ENCODE measurements at places on chromosomes 1 and 21.

- DNase-seq = no peak
Measured at GRCh38 chr21:37237764-37238163, 29.4 kb downstream of the VPS26C start.

- no peak for DNase-seq
Measured at GRCh38 chr1:7508052-7508933, 262.8 kb upstream of the VAMP3 start.

DNA sequence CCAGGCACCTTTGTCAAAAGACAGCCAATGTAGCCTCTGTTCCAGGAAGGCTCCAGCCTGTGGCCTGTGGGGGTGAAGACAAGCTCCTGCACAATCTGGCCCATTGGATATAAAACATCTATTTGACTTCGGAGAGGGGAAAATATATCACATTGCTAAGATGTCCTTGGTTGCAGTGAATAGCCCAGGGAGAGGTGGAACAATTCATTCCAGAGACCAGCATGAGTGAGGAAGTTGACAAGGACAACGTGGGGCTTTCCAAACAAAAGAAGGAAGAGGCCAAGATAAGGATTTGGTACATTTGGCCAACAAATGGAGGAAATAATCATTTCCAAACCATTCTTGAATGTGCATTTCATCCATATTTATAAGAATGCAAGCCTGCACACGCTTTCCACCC lies 187.0 kb downstream of the ETS2 start:
- DNase-seq = no peak

DNA sequence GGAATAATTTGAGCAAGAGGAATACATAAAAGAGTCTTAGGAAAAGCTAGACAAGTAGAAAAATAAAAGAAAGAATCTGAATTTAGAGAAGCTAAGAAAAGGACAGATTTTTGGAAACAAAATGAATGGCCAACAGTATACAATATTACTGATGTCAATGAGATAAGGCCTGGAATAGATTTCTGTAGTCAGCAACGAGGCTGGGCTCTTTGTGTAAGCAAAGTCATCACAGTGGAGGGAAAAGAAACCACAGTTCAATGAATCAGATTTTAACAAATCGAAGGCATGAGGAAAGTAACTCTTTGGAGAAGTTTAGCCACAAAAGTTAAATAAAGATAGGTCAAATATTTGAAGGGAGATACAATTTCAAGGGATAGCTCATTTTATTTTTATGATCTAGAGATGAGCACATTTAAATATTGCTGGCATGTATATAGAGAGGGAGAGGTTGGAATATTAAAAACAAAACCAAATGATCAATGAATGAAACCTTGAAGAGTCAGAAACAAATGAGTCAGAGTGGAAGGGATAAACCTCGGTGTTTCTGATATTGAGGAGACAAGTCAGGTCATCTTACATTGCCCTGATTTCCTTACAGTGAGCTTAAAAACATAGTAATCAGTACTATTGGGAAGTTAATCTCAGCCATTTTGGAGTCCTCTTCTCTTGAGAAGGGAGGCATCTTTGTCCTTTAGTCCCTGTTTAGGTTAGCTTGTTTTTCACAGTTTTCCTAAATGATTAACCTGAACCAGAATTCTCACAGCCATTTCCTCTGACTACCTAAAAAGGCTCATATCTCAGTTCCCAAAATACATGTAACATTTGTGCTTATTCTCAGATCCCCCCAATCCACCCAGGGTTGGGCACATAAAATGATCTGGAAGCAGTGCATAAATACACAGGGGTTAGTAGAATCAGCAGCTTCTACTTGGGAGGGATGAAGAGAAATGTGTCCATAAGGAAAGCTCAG lies 620.0 kb upstream of the B3GALT2 start:
- no peak for DNase-seq

DNA sequence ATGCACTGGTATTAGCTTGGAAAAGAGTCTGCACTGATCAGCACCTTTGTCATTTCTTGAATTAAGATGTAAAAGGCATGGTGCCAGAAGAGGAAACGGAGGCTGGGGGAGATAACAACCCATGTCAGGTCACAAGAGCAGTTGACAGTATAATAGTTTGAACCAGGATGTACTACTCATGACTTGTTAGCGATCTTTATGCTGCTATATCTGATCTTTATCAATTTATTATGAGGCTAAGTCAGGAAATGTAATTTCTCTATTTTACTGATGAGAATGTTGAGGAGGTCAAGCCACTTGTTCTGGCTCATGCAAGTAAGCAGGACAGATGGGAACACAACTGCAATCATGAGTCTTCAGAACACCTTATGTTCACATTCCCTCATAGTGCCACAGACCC lies 41.4 kb downstream of the RGS5 start:
- DNase-seq = no peak

- DNase-seq = no peak
Measured at GRCh38 chr1:9426291-9426711, 113.0 kb upstream of the SLC25A33 start.

DNA sequence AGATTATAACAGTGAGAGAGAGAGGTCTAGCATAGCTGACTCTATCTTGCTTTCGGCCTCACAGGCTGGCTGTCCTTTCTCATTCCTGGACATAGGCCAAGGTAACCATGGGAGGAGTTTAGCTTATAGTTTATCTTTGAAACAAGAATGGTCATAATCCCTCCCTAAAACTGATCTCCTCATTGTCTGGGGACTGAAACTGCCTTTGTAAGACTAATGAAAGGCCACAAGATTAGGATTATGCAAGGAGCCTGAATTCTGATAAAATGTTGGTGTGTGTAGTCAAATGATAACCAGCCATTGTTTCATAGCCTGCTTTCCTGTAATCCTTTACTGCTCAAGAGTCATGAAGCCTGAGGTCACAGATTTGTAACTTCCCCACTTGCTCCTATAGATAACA lies 131.9 kb upstream of the LYPLAL1 start:
- DNase-seq = peak; percentile 36

DNA sequence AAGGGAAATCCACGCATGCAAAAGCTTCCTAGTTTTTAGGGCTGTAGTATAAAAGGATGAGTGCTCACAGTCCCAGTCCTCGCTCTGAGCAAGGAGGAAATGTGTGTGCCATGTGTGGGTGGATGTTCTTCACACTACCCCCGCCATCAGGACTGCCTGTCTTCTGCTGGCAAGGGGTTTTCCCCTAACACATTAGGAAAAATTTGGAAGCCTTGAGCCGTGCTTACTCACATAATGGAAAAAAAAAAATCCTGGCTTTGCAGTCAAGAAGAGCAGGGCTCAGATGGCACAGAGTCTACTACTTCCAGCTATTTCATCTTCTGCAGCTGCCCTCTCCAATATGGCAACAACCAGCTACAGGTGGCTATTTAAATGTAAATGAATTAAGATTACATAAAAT lies 363.1 kb downstream of the PLPP3 start:
- no peak for DNase-seq

- peak; percentile 83 for DNase-seq
Measured at GRCh38 chr1:93804412-93804811, 74.6 kb downstream of the DNTTIP2 start.

DNA sequence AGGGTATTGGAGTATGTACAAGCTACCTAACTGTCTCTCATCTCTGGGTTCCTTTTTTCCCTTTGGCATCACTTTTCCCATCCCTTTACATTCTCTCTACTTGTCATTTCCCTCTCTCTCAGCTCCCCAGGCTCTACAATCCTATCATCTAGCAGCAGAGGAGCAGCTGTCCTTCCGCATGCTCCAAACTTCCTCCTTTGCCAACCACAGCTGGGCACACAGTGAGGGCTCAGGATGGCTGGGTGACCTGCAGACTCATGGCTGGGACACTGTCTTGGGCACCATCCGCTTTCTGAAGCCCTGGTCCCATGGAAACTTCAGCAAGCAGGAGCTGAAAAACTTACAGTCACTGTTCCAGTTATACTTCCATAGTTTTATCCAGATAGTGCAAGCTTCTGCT lies 561 bp downstream of the CD1E start:
- no peak for DNase-seq

DNA sequence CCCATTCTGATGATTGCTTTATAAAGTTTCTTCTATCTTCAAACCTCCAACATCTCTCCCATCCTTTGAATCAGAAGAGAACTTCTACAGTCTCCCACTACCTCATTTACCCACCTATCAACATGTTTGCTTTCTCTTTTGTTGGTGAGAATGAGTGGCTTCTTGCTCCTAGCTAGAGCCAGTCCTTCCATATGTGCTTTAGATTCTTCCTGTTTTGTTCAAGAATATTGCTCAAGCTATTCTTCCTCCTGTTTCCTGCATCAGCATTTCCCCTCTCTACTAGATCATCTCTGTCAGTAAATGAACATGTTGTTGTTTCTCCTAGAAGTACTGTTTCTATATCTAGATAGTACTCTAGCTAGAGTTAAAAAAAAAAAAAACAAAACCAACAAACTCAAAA lies 6.3 kb downstream of the ATF6 start:
- no peak for DNase-seq

- peak; percentile 23 for DNase-seq
Measured at GRCh38 chr1:187474336-187474735, 645.6 kb downstream of the PLA2G4A start.

DNA sequence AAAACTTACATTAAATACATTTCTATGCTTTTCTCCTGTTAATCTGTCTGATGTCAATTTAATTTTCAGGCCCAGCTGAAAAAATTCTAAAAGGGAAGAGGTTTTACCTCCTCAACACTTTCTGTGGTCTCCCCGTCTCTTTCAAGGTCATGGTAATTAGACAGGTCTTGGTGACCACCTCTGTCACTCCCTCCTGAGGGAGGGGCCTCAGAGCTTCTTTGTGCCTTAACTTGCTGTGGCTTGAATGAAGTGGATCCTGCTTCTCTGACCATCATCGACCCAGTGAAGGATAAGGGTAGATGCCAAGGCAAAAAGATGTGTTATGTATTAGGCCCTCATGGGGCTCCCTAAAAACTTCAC lies 40.8 kb upstream of the OSBPL9 start:
- DNase-seq = no peak
